Heart left ventricle (tissue), 16 donors: ENCODE measurements at places on chromosomes 1 and 21.

GRCh38 chr1:116497656-116498055 is 73.2 kb downstream of the CD58 start:
- no peak overlapping the region for H3K27ac ChIP-seq
- no peaks in the 10 kb centered on the region for H3K27me3 ChIP-seq
- H3K4me3 ChIP-seq, result no peak overlapping the region
- H3K36me3 ChIP-seq, result no peaks in the 10 kb centered on the region

GRCh38 chr1:102190429-102190828 is 193.7 kb upstream of the OLFM3 start:
- H3K4me3 ChIP-seq, result no peak overlapping the region
- H3K36me3 ChIP-seq, result no peaks in the 10 kb centered on the region
- no peaks in the 10 kb centered on the region for H3K4me1 ChIP-seq
- H3K27me3 ChIP-seq, result no peaks in the 10 kb centered on the region

GRCh38 chr1:9349331-9349851 is 56.7 kb downstream of the SPSB1 start:
- no peaks in the 10 kb centered on the region for H3K4me1 ChIP-seq
- no peak overlapping the region for H3K27ac ChIP-seq
- H3K4me3 ChIP-seq, result no peak overlapping the region
- DNase-seq, result no peak

DNA sequence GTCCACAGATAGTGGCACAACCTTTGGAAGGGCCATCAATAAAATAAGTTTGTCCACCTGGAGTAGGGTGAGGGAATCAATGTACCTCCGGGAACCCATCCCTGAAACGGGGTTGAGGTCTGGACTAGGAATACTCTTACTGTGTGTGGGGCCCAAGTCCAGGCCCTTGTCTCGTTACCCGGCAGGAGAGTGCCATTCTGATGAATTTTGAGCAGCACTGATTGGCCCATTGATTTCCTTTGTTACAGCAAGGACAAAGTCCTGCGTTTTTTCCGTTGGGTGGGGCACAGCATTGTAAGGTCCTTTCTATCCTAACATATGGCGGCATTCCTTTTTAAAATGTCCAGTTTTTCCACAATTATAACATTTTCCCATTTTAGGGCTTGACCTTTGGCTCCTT is 75.2 kb downstream of the AXDND1 start:
- H3K27ac ChIP-seq, result no peak overlapping the region
- H3K27me3 ChIP-seq, result no peaks in the 10 kb centered on the region
- DNase-seq, result no peak
- H3K4me1 ChIP-seq, result no peaks in the 10 kb centered on the region
- no peaks in the 10 kb centered on the region for H3K36me3 ChIP-seq

DNA sequence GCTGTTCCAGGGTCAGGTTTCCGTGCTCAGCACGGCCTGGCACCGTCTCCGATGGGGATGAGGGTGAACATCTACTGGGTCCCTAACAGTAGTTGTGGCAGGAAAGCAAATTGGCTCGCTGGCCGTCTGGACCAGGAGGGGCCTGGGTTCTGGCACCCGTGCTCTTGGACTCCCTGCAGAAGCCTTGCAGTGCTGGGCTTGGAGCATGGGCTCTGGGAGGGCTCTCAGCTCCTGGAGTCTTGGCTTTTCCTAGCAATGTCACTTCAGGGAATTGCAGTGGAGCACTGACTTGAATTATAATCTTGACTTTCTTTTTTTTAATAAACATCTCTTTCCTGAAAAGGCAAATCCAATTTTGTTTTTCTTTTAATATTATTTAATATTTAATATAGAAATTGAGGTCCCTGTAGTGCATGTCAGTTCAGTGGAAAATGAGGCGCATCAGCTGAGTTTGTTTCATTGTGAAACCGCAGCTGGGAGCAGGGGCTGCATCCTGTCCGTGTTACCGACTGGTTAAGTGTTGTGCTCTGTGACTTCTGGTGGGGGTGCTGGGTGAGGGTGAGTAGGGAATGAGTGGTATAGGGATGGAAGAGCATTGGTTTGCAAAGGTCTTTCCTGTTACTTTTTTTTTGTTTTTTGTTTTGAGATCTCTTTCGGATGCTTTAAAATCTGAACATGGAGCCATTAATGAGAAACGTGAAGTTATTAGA is 64.1 kb downstream of the PEX14 start:
- H3K36me3 ChIP-seq, result no peaks in the 10 kb centered on the region
- H3K27ac ChIP-seq, result peak overlapping the region; percentile 72
- peaks cover 31% of the 10 kb centered on the region for H3K4me1 ChIP-seq
- DNase-seq, result no peak

DNA sequence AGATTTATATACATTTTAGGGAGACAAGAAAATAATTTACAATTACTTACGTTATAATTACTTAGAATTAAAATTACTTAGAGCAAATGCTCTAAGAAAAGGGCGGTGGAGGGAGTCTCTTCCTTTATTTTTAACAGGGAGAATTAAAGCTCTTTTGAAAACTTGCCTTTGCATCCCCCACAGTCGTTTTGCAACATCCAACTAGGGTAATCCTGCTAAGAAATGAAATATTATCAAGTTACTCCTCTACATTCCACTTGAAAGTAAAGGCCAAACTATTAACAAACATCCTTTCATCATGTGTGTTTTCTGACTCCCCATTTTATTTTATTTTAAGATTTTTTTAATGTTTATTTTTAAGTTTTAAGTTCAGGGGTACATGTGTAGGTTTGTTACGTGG is 1358.5 kb downstream of the NCAM2 start:
- no peak overlapping the region for H3K27ac ChIP-seq
- H3K4me1 ChIP-seq, result no peaks in the 10 kb centered on the region
- H3K36me3 ChIP-seq, result no peaks in the 10 kb centered on the region
- no peak overlapping the region for H3K4me3 ChIP-seq
- no peak for DNase-seq
- H3K27me3 ChIP-seq, result no peaks in the 10 kb centered on the region

- no peaks in the 10 kb centered on the region for H3K36me3 ChIP-seq
- H3K4me1 ChIP-seq, result no peaks in the 10 kb centered on the region
- DNase-seq, result no peak
- no peak overlapping the region for H3K27ac ChIP-seq
- H3K27me3 ChIP-seq, result peaks cover 89% of the 10 kb centered on the region
Measured at GRCh38 chr1:18557621-18558465, 72.8 kb upstream of the PAX7 start.
